ENCODE measurements at places on chromosomes 4 and X.

DNA sequence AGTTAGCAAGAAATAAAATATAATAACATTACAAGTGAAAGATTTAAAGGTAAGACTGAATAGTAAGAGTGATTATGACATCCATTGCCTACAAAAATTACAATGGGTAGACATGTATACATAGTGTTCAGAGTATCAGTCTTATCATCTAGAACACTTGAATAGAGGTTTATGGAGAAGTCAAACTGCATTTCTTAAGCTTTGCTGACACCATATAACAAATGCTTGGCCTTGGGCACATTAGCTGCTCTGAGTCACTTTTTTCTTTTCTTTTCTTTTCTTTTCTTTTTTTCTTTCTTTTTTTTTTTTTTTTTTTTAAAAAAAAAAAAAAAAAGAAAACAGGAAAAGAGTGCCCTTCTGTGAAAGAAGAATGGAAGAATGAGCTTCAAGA is 220.0 kb downstream of the SPCS3 start:
- no peak for DNase-seq

GRCh38 chr4:173909294-173909693 is 374.2 kb downstream of the FBXO8 start:
- DNase-seq: peak; percentile 43

DNA sequence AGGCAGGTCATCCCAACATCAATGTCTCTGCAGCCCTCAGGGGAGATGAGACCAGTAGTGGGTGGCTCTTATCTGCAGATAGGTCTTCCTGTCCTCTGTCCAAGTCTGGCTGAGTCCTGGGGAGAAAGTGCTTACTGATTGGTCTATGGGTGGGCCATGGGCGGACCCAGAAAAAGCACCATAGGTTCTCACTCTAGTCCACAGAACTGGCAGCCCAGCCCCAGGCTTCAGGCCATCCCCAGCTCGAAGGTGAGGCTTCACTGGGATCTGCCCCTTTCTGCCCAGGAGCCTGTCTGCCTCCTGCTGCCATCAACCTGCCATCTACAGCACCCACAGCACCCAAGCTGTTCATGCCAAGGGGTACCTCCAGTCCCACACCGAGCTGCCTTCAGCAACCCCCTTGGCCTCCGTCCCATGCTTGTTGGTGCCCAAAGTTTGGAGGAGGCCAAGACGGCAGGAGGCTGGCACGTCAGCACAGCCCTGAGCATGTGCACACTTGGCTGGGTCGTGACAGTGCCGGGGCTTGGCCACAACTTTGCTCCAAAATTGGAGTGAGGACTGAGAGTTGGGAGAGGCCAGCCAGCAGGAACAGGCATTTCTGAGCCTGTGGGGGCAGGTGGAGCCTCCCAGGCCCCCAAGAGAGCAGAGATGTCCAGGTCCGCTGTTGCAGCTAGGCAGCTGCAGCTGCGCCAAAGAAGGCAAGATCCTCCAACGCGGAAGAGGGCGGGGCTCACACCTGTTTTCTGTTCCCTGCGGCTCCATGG is 99.6 kb downstream of the IQCM start:
- DNase-seq: no peak

DNA sequence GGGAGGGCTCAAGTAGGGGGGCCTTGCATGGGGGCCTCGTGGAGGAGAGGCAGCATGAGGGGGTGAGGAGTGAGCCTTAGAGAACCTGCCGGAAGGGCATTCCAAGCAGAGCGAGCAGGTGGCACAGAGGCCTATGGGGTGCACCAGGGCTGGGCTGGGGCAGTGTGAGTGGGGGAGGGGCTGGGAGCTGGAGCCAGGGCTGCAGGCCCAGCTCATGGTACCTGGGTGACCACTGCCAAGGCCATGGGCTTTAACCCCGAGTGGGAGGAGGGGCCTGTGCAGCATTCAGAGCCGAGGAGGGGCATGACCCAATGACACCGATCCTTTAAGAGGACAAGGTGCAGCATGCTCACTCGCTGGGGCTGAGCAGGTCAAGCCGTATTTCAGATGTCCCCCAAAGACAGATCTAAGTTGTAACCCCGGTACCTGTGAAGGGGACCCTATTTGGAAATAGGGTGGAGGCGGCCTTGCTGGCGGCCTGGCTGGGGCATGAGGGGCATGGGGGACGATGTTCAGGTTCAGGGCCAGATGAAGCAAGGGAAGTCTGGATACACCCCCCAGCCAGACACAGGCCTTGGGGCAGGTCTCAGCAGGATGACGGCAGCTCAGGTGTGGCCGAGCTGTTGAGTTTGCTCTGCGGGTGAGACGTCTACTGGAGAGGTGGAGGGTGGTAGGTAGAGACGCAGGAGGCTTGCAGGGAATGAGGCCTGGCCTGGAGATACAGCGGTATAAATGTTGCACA is 137.0 kb downstream of the CPZ start:
- DNase-seq: no peak

- no peak for DNase-seq
Measured at GRCh38 chrX:153685156-153685536, 2.6 kb upstream of the SLC6A8 start.

- peak; percentile 67 for DNase-seq
Measured at GRCh38 chrX:50204364-50204899, at the start of gene CCNB3. Gene CCNB3, plus strand, starts transcription at chrX:50204765. Its CDS starts 80,399 bp downstream, at chrX:50285164.

DNA sequence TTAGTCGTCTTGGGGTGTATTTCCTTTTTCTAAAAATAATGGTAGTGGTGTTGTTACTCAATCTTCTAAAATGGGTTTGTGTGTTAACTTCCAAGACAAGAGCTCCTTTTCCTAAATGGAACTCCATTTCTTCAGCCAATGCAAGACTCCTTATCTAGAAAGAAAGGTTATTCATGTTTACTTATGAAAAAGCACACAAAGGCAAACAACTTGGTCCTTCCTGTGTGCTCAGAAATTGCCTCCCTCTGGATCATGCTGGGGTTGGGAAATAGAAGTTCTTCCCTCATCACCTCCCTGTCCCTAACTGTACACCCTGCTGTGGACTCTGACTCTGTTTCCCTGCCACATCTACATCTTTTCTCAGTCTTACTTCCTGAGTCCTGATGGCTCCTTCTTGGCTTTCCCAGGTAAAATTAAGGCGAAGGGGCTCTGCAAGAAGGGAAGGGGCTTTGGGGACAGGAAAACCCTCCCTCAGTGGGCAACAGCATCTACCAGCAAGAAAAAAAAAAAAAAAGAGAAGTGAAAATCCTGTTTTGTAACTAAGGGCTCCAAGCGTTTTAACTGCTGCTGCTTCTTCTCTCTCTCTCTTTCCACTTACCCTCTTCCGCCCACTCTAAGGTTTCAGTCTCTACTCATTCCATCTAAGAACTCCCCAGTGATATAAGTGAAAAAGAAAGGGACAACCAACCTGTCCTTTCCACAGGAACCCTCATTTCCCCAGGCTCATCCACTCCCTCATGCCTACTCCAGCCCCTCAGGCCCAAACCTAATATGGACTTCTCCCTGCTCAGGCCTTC is 19.8 kb upstream of the TASL start:
- DNase-seq: peak; percentile 67

GRCh38 chr4:68369142-68369805 is 19.4 kb upstream of the YTHDC1 start:
- no peak for DNase-seq

GRCh38 chr4:184823014-184823413 is 2.8 kb downstream of the ACSL1 start:
- DNase-seq: no peak

GRCh38 chrX:49269767-49270248 is at the start of gene PPP1R3F:
Gene PPP1R3F, plus strand, starts transcription at chrX:49269793. Its CDS starts 77 bp downstream, at chrX:49269870.
- no peak for DNase-seq

- no peak for DNase-seq
Measured at GRCh38 chr4:136329042-136329662, 1203.1 kb downstream of the PCDH18 start.

DNA sequence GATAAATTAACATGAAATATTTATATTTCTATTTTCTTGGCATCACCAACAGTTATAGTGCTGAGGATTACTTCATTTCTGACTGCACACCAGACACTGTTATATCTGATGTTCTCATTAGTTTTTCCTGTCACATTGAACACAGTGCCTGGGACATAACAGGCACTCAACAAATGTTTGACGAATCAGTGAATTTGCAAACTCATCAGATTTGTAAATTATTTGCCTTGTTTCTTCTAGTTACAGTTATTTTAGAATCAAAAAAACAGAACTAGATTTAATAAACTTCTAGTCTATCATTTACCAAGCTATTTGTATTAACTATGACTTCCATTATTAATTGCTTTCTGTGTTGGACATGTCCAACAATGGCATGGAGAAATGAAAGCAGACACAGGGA is 483.3 kb downstream of the KLHL13 start:
- no peak for DNase-seq
